IPS-NIHi11 (cell line): ENCODE measurements at places on chromosomes 7 and 10.

DNA sequence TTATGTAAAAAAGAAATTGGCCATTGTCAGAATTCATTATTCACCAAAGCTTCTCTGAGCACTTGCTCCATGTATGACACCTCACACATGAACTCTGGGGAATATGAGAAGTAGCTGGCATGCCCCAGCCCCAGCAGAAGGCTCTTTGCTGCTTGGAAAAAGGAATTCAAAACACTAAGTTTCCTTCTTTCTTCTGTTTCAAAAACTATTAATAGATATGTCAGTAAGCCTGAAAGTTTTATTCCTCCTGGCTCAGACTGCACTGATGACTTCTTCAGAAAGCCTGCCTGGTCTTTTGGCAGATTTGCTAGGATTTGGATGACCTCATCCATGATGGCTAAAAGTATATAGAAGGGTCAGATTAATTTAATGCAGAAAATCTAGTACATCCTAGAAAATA, 511.0 kb downstream of the GFRA1 start:
- no peak for DNase-seq

- peak; percentile 43 for DNase-seq
Measured at GRCh38 chr10:12484941-12485805, 135.8 kb downstream of the CAMK1D start.

DNA sequence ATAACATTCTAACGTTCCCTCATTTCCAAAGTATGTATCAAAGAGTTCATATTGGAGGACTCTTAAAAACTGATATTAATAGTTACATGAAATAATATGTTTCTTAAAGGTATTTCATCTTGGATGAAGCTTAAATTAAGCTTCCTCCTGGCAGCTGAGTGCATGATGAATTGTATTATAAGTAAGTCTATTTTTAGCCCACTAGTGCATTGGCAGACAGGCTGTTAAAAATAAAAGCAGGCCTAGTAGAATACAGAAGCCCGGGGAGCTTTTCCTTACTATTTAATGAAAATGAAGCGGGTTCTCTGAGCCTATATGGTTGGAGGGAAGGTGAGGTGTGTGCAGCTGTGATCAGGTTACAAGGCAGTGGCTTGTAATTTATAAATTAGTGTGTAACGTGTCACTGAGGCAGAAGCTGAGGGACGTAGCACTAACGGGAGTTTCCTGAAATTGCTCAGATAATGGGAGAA, 130.7 kb upstream of the KMT2E start:
- peak; percentile 31 for DNase-seq

- DNase-seq = no peak
Measured at GRCh38 chr10:90326498-90327267, 531.2 kb downstream of the HTR7 start.

DNA sequence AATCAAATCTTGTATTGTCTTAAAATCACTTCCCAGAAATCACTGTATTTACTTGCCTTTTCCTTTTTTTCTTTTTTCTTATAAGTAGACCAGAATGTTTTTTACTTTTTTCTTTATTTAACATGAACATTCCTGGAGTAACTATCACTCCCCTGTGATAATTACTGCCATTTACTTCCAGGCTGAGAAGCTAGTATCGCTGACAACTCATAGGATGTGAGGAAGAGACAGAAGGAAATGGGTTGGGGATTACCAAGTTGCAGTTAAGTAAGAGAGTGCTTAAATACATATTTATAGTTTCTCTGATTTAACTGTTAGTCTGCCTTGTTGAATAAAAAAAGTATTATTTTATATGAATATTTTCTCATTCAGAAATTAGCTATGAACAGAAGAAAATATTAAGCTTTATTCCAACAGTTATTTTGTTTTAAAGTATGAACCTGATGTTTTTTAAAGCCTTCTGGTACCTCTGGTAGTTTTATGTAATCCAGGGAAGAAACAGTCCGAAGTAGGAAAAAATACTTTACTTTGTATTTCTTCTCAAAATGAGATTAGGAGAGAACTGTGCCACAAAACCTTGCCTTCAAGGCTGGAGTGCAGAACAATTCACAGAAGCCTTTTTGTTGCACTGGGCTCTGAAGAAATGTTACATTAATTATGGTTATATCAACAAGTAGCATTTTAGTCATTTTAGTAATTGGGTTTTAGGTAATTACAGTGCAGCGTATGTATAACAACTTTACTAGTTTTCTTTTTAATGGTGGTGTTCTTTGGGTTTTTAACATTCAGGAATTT, 72.8 kb downstream of the SHOC2 start:
- DNase-seq = no peak

DNA sequence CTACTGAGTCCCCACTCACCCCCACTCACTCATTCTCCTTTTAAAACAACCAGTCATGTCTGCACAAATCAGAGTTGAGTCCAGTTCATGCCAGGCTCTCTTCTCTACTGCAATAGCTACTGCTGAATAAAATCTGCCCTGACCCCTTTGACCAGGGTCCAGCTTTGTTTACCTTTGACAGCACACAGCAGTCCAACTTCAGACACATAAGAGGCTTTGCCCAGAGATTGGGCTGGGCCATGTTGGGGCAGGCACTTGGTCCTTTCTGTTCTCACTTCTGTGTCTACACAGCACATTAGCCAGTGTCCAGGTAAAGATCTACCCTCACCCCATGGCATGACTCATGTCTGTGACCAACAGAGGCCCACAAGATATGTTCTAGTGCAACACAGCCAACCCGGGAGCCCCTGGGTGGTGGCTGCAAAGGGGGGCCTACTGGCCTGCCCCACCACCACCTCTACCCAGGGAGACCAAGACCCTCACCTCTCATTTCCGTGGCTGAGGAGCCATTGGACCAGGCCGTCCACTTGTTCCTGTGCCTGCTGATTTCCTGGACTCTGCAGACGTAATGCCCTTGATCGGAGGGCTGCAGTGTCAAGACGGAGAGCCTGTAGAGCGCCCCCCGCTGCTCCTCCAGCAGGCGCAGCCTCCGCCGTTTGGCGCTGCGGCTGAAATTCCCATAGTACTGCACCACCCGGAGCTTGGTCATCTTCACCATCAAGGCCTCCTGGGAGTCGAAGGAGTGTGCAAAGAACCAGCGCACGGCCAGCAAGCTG, 8.0 kb downstream of the VSTM4 start:
- DNase-seq = no peak

GRCh38 chr7:101278461-101279292, 33.8 kb upstream of the FIS1 start:
- no peak for DNase-seq

DNA sequence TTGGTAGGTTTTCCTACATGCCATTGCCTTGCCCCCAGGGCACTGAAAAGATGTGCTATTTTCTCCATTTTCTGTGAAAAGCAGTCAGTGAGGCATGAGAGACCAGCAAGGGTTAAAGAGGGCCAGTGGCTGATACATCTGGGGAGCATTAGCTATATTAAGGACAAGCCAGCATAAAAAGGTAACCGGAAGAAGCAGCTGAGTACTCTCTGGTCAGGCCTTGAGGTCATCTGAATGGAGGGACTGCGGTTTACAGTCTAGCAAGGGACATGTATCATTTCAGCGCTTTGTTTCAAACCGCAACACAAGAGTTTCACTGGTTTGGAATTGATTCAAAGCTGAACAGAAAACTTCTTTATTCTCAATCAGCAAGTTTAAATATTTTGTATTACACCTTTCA, 120.4 kb downstream of the EPDR1 start:
- DNase-seq = no peak

DNA sequence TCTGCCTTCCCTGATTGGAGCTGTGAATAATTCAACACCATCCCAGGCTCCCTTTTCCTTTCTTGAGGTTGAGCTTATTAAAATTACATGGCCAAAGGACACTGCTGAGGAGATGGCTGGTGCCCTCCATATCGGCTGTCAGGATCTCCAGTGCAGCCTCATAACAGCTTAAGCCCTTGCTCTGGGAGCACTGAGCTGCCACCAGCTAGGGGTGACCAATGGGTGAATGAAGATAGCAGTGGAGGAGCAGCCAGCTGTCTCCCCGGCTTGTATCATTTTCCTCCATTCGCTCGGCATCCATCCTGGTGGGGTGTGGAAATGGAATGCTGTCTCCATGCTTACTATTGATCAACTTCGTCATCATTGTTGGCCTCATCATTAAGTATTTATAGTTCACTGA, 154.6 kb downstream of the TMEM178B start:
- DNase-seq = no peak

GRCh38 chr7:116969371-116969902, 16.1 kb downstream of the ST7 start:
- no peak for DNase-seq

GRCh38 chr7:37701769-37702168, 18.2 kb downstream of the GPR141 start:
- DNase-seq = no peak

DNA sequence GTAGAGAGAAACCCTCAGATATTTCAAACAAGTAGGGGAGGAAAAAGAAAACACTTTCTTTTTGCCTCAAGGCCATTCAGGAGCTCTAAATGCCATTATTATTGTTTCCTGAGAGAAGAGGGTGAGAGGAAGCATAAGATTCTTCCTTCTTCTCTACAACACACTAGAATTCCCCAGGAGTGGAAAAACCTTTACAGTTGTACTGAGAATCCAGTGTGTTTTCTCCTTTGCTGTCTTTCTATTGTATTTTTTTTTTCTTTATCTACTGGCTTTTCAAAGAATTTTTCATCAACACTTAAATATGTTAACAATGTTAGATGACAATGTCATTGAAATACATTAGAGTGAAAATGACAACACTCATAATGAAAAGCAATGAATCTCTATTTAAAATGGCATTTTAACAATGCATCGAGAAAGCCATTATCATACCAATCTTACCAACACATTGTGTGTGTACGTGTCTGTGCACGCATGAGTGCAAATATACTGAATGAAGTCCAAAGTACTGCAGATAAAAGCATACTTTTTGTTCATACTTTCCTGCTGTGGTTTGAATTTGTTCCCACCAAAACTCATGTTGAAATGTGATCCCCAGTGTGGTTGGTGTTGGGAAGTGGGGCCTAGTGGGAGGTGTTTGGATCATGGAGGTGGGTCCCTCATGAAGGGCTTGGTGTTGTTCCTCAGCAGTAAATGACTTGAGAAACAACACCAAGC, 24.2 kb upstream of the MACC1 start:
- DNase-seq = no peak

DNA sequence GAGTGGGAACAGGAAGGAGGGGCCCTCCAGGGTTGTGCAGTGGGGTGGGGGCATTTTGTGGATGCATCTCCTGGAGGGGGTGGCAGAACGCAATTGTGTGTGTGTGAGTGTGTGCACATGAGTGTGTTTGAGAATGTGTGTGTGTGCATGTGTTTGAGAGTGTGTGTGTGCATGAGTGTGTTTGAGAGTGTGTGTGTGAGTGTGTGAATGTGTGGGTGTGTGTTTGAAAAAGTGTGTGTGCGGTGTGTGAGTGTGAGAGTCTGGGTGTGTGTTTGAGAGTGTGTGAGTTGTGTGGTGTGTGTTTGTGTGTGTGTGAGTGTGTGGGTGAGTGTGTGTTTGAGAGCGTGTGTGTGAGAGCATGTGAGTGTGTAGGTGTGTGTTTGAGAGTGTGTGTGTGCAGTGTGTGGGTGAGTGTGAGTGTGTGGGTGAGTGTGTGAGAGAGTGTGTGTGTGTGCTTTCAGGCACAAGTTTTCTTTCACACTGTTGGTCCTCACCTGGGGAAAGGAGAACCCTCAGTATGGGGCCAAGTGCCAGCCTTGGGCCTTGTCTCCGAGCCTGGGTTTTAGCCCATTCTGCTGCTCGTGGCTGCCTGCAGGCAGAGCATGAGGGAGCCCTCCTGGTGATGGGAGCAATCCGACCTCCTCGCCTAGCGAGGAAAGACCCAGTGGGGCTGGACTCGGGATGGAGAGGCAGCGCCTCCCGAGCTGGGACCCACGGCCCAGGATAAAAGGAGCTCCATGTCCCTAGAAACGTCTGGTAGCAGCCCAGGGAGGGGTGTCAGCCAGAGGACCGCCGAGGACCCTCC, 35.6 kb downstream of the CDH23 start:
- DNase-seq = no peak

DNA sequence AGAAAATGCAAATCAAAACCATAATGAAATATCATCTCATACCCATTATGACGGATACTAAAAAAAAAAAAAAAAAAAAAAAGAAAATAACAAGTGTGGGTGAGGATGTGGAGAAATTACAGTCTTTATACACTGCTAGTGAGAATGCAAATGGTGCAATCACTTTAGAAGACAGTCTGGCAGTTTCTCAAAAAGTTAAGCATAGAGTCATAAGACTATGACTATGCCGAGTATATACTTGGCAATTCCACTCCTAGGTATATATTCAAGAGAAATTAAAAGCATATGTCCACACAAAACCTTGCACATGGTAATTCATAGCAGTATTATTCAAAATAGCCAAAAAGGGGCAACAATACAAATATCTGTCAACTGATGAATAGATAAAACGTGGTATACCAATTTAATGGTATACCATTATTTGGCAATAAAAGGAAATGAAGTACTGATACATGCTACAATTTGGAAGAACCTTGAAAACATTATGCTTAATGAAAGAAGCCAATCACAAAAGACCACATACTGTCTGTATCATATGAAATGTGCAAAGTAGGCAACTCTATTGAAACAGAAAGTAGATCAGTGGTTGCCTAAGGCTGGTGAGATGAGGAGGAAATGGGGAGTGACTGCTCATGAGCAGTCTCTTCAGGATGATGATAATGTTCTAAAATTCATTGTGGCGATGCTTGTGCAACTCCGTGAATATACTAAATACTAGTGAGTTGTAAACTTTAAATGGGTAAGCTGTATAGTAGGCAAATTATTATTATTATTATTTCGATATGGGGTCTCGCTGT, 90.1 kb upstream of the NANOS1 start:
- no peak for DNase-seq

- peak; percentile 7 for DNase-seq
Measured at GRCh38 chr7:145082366-145083161, 246.7 kb upstream of the TPK1 start.

DNA sequence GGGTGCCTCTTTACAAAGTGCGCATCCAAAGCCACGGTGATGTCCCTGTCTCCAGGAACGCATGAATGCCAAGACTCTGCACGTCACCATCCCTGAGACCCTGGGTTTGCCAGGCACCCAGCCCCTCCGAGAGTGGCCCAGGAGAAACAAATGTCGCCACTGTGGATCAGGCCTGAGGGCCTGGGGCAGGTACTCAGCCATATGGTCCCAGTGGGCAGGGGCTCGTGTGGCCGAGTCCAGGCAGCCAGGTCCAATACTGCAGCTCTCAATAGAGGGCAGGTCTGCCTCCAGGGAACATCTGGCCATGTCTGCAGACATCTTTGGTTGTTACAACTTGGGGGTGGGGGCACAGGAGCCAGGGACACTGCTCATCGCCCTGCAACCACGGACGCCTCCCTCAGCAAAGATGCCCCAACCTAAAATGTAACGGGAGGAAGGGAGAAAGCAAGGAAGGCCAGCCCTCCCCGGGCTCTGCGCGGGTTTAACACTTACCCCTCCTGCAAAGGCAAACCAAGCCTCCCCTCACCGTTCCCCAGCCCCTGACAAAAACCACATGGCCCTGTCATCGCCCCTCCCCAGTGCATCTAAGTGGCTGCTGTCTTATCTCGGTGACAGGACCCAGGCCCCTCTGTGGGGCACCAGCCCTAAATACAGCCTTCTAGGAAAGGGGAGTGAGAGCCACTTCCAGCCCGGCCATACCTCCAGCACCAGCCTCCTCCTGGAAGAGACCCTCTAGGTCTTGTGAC, 10.3 kb upstream of the PAPOLB start:
- no peak for DNase-seq
